Type B pancreatic cell (in vitro differentiated cells): ENCODE measurements at places on chromosomes 5 and 9. TPM values are rescaled to one million over a fixed set of nuclear protein-coding genes. Genes with fewer than 3 reads are reported as not detected.

The ZNF454 gene
- 0.12 TPM in 1 of 2 replicates, not detected in the other for total RNA-seq

The PCDHB16 gene
- total RNA-seq: 3.1 and 6.9 TPM in 2 replicates

The PFN3 gene
- total RNA-seq: not detected in 2 replicates

The XRCC4 gene
- 7.4 TPM in 2 replicates for total RNA-seq

The WNK2 gene
- total RNA-seq: 47.2 and 75.5 TPM in 2 replicates

The SLC22A4 gene
- total RNA-seq: 1.3 and 2.0 TPM in 2 replicates

The ADRA1B gene
- 2.9 and 9.9 TPM in 2 replicates for total RNA-seq

The IL17B gene
- total RNA-seq: 0.46 TPM in 1 of 2 replicates, not detected in the other
